ENCODE measurements at places on chromosomes 4 and X. TPM values are rescaled to one million over a fixed set of nuclear protein-coding genes. Genes with fewer than 3 reads are reported as not detected.

The NAAA gene
- total RNA-seq, result 80.3 TPM

GRCh38 chr4:130600706-130601105, 1504.8 kb downstream of the C4orf33 start:
- no peaks in the 10 kb centered on the region for H3K27me3 ChIP-seq
- H3K4me1 ChIP-seq, result no peaks in the 10 kb centered on the region
- DNase-seq, result no peak
- no peaks in the 10 kb centered on the region for H3K36me3 ChIP-seq
- no peak overlapping the region for H3K27ac ChIP-seq
- no peak overlapping the region for H3K4me3 ChIP-seq

The MAGEB16 gene
- not detected for total RNA-seq

DNA sequence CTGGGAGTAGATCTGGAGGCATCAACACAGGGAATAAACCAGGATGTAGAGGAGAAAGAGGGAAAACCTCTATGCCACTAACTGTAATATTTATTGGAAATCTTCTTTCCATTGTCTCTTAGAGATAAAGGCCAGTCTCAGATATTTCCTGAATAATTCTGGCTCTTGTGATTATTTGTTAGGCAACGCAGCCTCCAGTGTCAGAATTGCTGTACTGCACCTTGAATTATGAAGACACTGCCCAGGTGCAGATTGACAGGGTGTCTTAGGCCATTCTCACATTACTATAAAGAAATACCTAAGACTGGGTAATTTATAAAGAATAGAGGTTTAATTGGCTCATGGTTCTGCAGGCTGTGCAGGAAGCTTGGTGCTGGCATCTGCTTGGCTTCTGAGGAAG, 100.7 kb upstream of the ZDHHC15 start:
- no peak overlapping the region for H3K4me3 ChIP-seq
- no peak overlapping the region for H3K27ac ChIP-seq
- no peaks in the 10 kb centered on the region for H3K27me3 ChIP-seq
- DNase-seq, result no peak
- no peaks in the 10 kb centered on the region for H3K4me1 ChIP-seq

The IL2RG gene
- total RNA-seq, result 108 TPM

DNA sequence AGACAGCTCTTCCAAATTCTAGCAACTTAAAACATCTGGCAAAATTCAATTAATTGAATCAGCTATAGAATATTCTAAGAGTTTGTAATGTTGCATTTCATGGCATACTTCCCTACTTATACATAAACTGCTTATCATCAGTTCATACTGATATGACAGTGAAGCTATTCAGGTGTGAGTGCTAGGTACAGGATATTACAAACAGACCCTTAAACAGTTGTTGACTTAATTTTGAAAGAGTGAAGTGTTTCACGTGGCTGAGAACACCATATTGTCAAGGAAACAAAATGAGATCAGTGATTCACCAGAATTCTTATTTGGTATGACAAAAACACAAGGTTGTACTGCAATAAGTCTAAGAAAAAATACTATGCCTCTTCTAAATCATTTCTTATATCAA, 27.4 kb downstream of the CENPU start:
- no peaks in the 10 kb centered on the region for H3K4me1 ChIP-seq
- H3K4me3 ChIP-seq, result no peak overlapping the region
- no peaks in the 10 kb centered on the region for H3K36me3 ChIP-seq
- no peak for DNase-seq

The MCF2 gene
- 1.1 TPM for total RNA-seq

GRCh38 chr4:159175989-159176375, 73.1 kb downstream of the RAPGEF2 start:
- H3K27me3 ChIP-seq, result no peaks in the 10 kb centered on the region
- no peak overlapping the region for H3K27ac ChIP-seq
- H3K4me3 ChIP-seq, result no peak overlapping the region

- H3K27me3 ChIP-seq, result no peaks in the 10 kb centered on the region
- DNase-seq, result no peak
- no peak overlapping the region for H3K4me3 ChIP-seq
- H3K27ac ChIP-seq, result no peak overlapping the region
- no peaks in the 10 kb centered on the region for H3K36me3 ChIP-seq
Measured at GRCh38 chrX:70960730-70961129, 29.8 kb upstream of the SLC7A3 start.

- no peaks in the 10 kb centered on the region for H3K4me1 ChIP-seq
- no peak overlapping the region for H3K27ac ChIP-seq
- no peaks in the 10 kb centered on the region for H3K27me3 ChIP-seq
- no peak overlapping the region for H3K4me3 ChIP-seq
Measured at GRCh38 chr4:123158576-123158975, 236.2 kb upstream of the NUDT6 start.

- no peak overlapping the region for H3K27ac ChIP-seq
- no peaks in the 10 kb centered on the region for H3K27me3 ChIP-seq
- H3K4me1 ChIP-seq, result no peaks in the 10 kb centered on the region
- H3K4me3 ChIP-seq, result no peak overlapping the region
Measured at GRCh38 chrX:45351478-45351877, 150.8 kb upstream of the DIPK2B start.

- H3K4me1 ChIP-seq, result no peaks in the 10 kb centered on the region
- DNase-seq, result no peak
- no peak overlapping the region for H3K4me3 ChIP-seq
- H3K27me3 ChIP-seq, result no peaks in the 10 kb centered on the region
- no peak overlapping the region for H3K27ac ChIP-seq
Measured at GRCh38 chr4:33566649-33567048, 2677.7 kb downstream of the ARAP2 start.

The EXOC1L gene
- total RNA-seq, result not detected

- no peaks in the 10 kb centered on the region for H3K4me1 ChIP-seq
- no peaks in the 10 kb centered on the region for H3K27me3 ChIP-seq
- DNase-seq, result no peak
- H3K27ac ChIP-seq, result no peak overlapping the region
Measured at GRCh38 chr4:112552668-112553067, 36.7 kb upstream of the NEUROG2 start.

- no peak overlapping the region for H3K27ac ChIP-seq
- H3K4me3 ChIP-seq, result no peak overlapping the region
- peaks cover 3% of the 10 kb centered on the region for H3K36me3 ChIP-seq
- DNase-seq, result no peak
Measured at GRCh38 chrX:2748815-2749188, 3.0 kb upstream of the XG start.

The GPR82 gene
- total RNA-seq, result 0.51 TPM

DNA sequence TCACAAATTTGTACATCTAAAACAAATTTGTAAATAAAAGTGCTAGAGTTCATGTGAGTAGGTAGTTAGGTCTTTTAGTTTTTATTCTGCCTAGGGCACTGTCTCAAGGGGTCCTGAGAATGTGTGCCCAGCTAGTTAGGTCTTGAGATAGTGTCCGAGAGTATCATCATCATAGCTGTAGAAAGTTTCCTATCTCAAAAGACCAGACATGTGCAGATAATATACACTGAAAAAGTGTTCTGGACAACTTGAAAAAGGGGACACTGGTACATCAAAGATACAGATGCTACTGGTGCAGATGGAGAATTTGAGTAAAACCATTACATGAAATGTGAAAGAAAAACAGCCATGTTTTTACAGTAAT, 1.8 kb upstream of the ZCCHC4 start:
- peaks cover 12% of the 10 kb centered on the region for H3K36me3 ChIP-seq
- H3K27ac ChIP-seq, result peak overlapping the region; percentile 57
- DNase-seq, result no peak
- no peaks in the 10 kb centered on the region for H3K27me3 ChIP-seq
- peaks cover 33% of the 10 kb centered on the region for H3K4me1 ChIP-seq

The SMIM10L2A gene
- total RNA-seq, result 7.0 TPM

GRCh38 chrX:134191281-134191680, 45.7 kb upstream of the CCDC160 start:
- no peak for DNase-seq
- no peak overlapping the region for H3K27ac ChIP-seq
- H3K4me3 ChIP-seq, result no peak overlapping the region
- H3K27me3 ChIP-seq, result no peaks in the 10 kb centered on the region
- H3K36me3 ChIP-seq, result no peaks in the 10 kb centered on the region
- H3K4me1 ChIP-seq, result no peaks in the 10 kb centered on the region

The UGT2B10 gene
- not detected for total RNA-seq

DNA sequence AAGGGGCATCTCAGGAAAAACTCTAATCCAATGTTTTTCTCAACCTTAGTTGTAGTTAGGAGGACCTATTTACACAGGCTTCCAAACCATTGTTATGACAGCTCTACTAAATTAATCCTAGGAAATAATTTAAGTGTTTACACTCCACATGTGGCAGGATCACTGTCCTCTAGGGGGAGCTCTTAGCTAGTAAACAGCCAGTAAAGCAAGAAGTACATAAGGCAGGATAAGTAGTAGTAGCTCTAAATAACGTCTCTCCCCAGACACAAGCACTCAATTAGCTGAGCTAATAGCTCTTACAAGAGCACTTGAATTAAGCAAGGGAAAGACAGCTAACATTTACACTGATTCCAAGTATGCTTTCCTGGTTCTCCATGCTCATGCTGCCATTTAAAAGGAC, 37.3 kb downstream of the NUDT11 start:
- no peaks in the 10 kb centered on the region for H3K36me3 ChIP-seq
- no peak overlapping the region for H3K27ac ChIP-seq
- no peak overlapping the region for H3K4me3 ChIP-seq
- H3K27me3 ChIP-seq, result no peaks in the 10 kb centered on the region

- H3K27me3 ChIP-seq, result no peaks in the 10 kb centered on the region
- H3K27ac ChIP-seq, result no peak overlapping the region
- H3K4me3 ChIP-seq, result no peak overlapping the region
- peaks cover 3% of the 10 kb centered on the region for H3K4me1 ChIP-seq
- no peaks in the 10 kb centered on the region for H3K36me3 ChIP-seq
Measured at GRCh38 chr4:52059372-52059771, 8.3 kb downstream of the SPATA18 start.

DNA sequence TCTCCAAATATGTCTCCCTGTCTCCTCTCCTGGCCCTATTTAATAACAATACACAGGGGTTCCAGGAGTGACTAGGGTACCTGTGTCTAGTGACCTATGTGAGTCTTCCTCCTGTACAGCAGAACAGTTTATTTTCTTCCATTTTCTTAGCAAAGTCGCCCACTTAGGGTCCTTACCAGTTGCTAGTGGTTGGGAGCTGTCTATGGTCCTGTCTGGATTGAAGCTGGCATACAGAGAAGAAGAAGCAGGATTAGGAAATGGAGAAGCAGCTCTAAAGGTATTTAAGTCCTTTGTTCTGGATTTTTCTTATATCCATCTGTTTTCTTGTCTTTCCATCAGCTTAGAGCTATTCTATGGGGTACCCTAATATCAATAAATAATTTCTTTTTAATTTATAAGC, 587.1 kb upstream of the CPEB2 start:
- H3K4me1 ChIP-seq, result no peaks in the 10 kb centered on the region
- no peaks in the 10 kb centered on the region for H3K27me3 ChIP-seq
- DNase-seq, result no peak

DNA sequence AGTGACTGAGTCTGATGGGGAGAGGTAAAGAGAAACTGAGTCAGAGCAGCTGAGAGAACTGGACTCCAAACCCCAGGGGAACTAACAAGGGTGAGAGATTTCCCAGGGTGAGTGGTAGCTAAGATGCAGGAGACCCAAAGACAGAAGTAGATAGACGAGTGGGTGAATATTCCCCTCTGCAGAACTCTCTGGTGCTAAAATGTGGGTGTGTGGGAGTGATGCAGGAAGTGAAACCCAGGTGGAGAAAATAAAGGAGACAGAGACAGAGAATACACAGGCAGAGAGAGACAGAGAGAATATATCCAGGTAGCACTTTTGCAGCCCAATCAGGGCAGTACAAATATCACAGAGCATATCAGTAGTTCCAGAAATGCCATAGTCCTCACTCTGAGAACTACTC, 212.5 kb upstream of the ZIC3 start:
- no peaks in the 10 kb centered on the region for H3K27me3 ChIP-seq
- no peak overlapping the region for H3K4me3 ChIP-seq
- DNase-seq, result no peak

- no peak overlapping the region for H3K27ac ChIP-seq
- no peak for DNase-seq
- no peaks in the 10 kb centered on the region for H3K36me3 ChIP-seq
- H3K27me3 ChIP-seq, result no peaks in the 10 kb centered on the region
- H3K4me3 ChIP-seq, result no peak overlapping the region
Measured at GRCh38 chr4:158814636-158815330, 46.0 kb downstream of the FNIP2 start.

GRCh38 chrX:6311540-6311939, 82.9 kb upstream of the NLGN4X start:
- H3K36me3 ChIP-seq, result no peaks in the 10 kb centered on the region
- H3K4me1 ChIP-seq, result no peaks in the 10 kb centered on the region
- H3K27ac ChIP-seq, result no peak overlapping the region
- H3K4me3 ChIP-seq, result no peak overlapping the region

GRCh38 chrX:29813174-29813573, 402.2 kb upstream of the MAGEB2 start:
- no peak overlapping the region for H3K4me3 ChIP-seq
- no peaks in the 10 kb centered on the region for H3K4me1 ChIP-seq
- H3K27me3 ChIP-seq, result no peaks in the 10 kb centered on the region
- DNase-seq, result no peak
- no peak overlapping the region for H3K27ac ChIP-seq

- H3K36me3 ChIP-seq, result no peaks in the 10 kb centered on the region
- DNase-seq, result no peak
- no peaks in the 10 kb centered on the region for H3K4me1 ChIP-seq
- no peaks in the 10 kb centered on the region for H3K27me3 ChIP-seq
Measured at GRCh38 chr4:40333921-40334352, 1.2 kb upstream of the CHRNA9 start.

DNA sequence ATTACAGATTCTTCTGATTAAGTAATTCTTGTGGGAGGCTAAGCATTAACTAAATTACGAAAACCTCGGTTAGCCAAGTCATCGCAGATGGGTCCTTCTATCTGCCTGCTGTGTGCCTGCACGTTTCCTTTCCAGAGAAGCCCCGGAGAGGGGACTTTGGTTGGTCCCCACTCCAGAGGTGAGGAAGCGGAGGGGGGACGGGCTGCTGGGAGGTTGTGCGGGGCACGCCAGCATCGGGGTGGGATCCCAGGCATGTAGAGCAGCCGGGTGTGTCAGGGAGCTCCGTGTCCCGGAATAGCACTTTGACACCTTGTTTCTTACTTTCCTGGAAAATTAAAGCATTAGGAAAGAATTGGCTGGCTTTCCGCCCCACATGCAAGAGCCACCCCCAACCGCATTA, 26.6 kb downstream of the PIGG start:
- no peak overlapping the region for H3K27ac ChIP-seq
- H3K27me3 ChIP-seq, result no peaks in the 10 kb centered on the region
- H3K36me3 ChIP-seq, result peaks cover 62% of the 10 kb centered on the region
- H3K4me3 ChIP-seq, result no peak overlapping the region
- DNase-seq, result peak; percentile 54

- no peaks in the 10 kb centered on the region for H3K27me3 ChIP-seq
- no peak overlapping the region for H3K4me3 ChIP-seq
- H3K4me1 ChIP-seq, result no peaks in the 10 kb centered on the region
- DNase-seq, result no peak
- no peak overlapping the region for H3K27ac ChIP-seq
Measured at GRCh38 chr4:24456431-24456830, 127.9 kb downstream of the DHX15 start.

GRCh38 chrX:150411656-150412055, 48.5 kb downstream of the MAMLD1 start:
- H3K27ac ChIP-seq, result no peak overlapping the region
- no peaks in the 10 kb centered on the region for H3K4me1 ChIP-seq
- no peaks in the 10 kb centered on the region for H3K27me3 ChIP-seq
- DNase-seq, result no peak
- H3K4me3 ChIP-seq, result no peak overlapping the region

GRCh38 chr4:149630064-149630463, 185.6 kb downstream of the IQCM start:
- H3K27me3 ChIP-seq, result no peaks in the 10 kb centered on the region
- DNase-seq, result no peak
- no peak overlapping the region for H3K4me3 ChIP-seq
- no peaks in the 10 kb centered on the region for H3K4me1 ChIP-seq
- H3K36me3 ChIP-seq, result no peaks in the 10 kb centered on the region

The ALB gene
- total RNA-seq, result 0.46 TPM
